ENCODE measurements at places on chromosomes 13 and 19.

- no peak for DNase-seq
Measured at GRCh38 chr19:3984584-3984907, 717 bp downstream of the EEF2 start.

- DNase-seq: no peak
Measured at GRCh38 chr13:82062772-82063171, 1721.8 kb upstream of the SPRY2 start.

DNA sequence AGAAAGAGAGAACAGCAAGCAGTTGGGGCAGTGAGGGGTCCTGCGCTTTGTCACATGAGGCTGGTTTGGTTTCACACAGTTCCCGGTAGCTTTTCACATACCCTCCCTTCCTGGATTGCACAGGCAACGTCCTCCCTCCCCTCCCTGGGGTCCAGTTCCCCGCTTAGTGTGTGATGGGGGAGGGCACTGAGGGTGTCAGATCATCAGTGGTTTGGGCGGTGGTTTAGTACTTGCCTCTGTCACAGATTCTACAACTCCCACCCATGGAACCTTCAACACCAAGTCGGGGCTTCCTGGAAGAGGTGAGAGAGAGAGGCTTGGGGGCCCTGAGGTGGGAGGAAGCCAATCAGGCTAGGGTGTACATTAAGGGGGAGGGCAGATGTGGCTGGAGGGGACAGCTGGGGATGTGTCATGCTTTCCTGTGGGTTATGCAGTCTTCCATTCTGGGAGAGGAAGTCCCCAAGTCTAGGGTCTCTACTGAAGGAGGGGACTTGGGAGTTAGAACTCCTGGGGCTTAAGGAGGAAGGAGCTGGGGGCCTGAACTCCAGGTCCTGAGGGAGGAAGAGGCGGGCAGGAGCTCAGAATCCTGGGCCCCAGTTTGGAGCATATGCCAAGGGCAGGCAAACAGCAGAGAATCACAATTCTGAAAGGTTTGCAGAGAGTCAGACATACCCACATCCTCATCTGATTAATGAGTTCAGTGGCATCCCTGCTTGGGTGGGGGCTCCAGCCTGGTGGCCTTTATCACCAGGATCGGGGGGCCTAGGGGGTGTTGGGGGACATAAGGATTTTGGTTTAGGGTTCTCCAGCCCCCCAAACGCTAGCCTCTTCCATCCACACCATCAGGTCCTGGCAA is at the start of gene NKG7:
TSS of gene NKG7 (minus strand) at position 6 of the 856 bp plus-strand sequence. CDS start 119 bp downstream, outside the sequence.
- DNase-seq: peak; percentile 85

GRCh38 chr13:27536361-27537101 is 83.8 kb downstream of the LNX2 start:
- DNase-seq: no peak

DNA sequence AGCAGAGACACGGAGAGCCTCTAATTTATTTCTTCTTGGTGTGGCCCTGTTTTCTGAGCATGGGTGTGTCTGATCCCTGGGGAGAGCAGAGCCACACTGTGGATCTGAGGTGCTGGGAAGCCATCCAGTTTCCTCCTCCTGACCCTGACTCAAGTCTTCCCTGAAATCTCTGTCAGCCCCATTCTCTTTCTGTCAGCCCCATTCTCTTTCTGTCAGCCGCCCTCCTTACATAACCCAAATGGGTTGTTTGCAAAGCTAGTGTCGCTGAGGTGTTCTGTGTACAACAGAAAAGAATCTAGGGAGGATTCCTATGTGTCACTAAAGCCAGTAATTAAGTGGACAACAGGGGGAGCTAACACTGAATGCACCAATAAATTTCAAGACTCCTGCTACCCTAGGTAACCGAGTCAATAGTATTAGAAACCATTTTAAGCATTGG is 50.2 kb downstream of the LRCH1 start:
- DNase-seq: no peak

- no peak for DNase-seq
Measured at GRCh38 chr13:51251480-51251879, 29.3 kb downstream of the FAM124A start.

- DNase-seq: no peak
Measured at GRCh38 chr19:10137751-10138682, 18.3 kb upstream of the EIF3G start.

- no peak for DNase-seq
Measured at GRCh38 chr19:10748927-10749434, 31.1 kb downstream of the DNM2 start.

DNA sequence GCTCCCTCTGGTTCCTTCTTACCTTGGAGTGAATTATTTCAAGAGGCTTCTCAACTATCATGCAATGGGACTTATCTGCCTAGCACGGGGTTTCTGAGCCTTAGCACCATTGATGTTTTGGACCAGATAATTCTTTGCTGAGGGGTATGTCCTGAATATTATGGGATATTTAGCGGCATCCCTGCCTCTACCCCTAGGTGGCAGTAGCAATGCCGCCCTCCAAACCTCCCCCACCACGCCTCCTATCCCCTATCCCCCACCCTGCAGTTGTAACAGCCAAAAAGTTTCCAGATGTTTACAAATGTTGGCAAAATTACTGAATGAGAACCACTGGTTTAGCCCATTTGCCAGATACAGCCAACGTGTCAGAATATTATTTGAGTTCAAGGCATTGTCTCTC is 125.5 kb downstream of the POSTN start:
- no peak for DNase-seq

- no peak for DNase-seq
Measured at GRCh38 chr19:31255174-31255799, 93.9 kb downstream of the TSHZ3 start.

DNA sequence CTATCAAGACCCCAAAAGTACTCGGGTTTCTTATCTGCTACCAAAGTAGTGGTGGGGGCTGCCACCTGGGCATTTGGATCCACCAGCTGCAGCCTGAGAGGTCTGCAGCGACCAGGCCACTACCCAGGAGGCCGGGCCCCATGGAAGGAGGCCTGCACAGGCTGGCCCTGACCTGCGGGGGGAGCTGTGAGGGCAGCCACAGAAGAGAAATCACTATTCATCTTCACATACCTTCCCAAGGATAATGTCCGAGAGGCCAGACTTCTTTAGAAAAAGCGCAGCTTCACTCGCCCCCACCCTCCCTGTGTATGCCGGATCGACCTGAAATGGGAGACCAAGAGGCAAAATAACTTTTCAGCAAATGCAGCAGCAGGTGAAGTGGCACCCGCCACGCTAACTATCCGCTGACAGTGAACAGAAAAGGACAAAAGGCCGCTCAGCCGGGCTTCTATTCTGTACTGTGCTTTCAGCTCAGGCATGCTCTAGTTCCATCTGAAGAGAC is 30.1 kb downstream of the EPS15L1 start:
- no peak for DNase-seq
